ENCODE measurements at places on chromosomes 1 and 21. TPM values are rescaled to one million over a fixed set of nuclear protein-coding genes. Genes with fewer than 3 reads are reported as not detected.

The CCDC30 gene
- 1.0 TPM for total RNA-seq

The KRTAP13-2 gene
- not detected for total RNA-seq

The SORT1 gene
- total RNA-seq, result 1.4 TPM

- H3K36me3 ChIP-seq, result no peaks in the 10 kb centered on the region
- no peaks in the 10 kb centered on the region for H3K4me1 ChIP-seq
- H3K27me3 ChIP-seq, result peaks cover 14% of the 10 kb centered on the region
These were observed 51.2 kb upstream of the NFASC start for GRCh38 chr1:204819495-204819894.

GRCh38 chr1:34926156-34926555, 3.3 kb downstream of the DLGAP3 start:
- peaks cover 65% of the 10 kb centered on the region for H3K27me3 ChIP-seq
- H3K27ac ChIP-seq, result no peak overlapping the region
- DNase-seq, result no peak
- peaks cover 7% of the 10 kb centered on the region for H3K4me1 ChIP-seq
- peaks cover 1% of the 10 kb centered on the region for H3K36me3 ChIP-seq
- H3K4me3 ChIP-seq, result no peak overlapping the region

GRCh38 chr1:97158691-97159096, 437.1 kb downstream of the PTBP2 start:
- H3K4me3 ChIP-seq, result no peak overlapping the region
- no peaks in the 10 kb centered on the region for H3K36me3 ChIP-seq
- DNase-seq, result no peak
- no peak overlapping the region for H3K27ac ChIP-seq
- no peaks in the 10 kb centered on the region for H3K4me1 ChIP-seq
- H3K27me3 ChIP-seq, result no peaks in the 10 kb centered on the region

Measured in activated T-helper 1 cell treated with anti-CD3 and anti-CD28 coated beads, Interleukin-12 subunit alpha, Interleukin-12 subunit beta, Interleukin-2, Interleukin-4 antibody, amounts not matched to agents 30 ng/mL and 10 ng/mL and 1 ng/mL, durations not matched to agents 14 hours and 24 hours and 36 hours (primary cell).